Astrocyte (in vitro differentiated cells and primary cell): ENCODE measurements at places on chromosomes 7 and 10.

DNA sequence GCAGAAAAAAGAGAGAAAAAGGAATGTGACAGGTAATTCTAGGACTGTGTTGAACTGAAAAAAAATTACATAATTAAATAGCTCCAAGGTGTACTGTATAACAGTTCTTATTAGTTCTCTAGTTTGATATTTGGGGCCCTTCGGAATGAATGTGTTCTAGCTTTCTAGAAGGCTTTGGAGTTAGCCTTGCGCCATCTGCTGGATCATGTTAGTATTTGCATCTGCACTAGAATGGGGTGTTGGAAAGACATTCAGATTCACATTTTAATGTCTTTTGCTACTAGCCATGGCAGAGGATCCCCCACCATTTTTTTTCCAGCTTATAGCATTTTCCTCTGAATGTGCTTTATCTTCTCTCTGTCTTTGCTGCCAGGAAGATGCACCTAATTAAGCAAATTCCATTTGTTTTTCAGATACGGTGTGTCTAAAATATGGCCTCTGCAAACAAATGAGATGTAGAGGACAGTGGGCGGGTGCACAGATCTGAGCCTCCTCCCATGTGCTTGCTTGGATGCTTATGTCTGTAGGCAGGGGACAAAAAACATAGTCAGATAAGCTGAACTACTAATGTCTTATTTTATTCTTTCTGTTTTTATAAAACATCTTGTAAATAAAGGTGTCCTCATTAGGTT is 238.5 kb downstream of the PHF14 start:
- DNase-seq: peak; percentile 34

- DNase-seq: no peak
Measured at GRCh38 chr7:44173911-44174693, 15.1 kb downstream of the GCK start.

DNA sequence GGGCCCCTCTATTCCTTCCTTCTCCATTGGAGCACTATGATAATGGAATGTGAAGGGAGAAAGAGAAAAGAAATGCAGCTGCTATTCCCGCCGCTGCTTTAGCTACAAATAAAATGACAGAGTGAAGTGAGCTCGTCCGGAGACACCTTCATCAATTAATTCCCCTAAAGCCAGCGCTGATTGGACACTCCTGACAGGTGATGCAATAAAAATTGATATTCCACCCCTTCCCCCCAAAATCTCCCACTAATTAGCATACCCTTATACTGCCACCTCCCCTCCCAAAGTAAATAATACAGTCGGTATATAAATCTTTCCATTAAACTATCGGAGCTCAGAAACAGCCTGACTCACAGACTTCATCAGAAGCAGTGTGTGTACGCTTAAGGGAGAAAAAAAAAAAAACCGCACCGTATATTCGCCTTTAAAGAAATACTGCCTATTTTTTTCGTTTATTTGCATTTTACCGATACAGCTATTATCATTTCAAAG is 7.3 kb downstream of the SKIDA1 start:
- peak; percentile 73 for DNase-seq

- DNase-seq: no peak
Measured at GRCh38 chr7:70763961-70764691, 367.8 kb upstream of the GALNT17 start.

GRCh38 chr7:69434398-69434815 is 163.9 kb upstream of the AUTS2 start:
- peak; percentile 97 for DNase-seq

- DNase-seq: no peak
Measured at GRCh38 chr7:77549106-77549870, 12.2 kb downstream of the PTPN12 start.

DNA sequence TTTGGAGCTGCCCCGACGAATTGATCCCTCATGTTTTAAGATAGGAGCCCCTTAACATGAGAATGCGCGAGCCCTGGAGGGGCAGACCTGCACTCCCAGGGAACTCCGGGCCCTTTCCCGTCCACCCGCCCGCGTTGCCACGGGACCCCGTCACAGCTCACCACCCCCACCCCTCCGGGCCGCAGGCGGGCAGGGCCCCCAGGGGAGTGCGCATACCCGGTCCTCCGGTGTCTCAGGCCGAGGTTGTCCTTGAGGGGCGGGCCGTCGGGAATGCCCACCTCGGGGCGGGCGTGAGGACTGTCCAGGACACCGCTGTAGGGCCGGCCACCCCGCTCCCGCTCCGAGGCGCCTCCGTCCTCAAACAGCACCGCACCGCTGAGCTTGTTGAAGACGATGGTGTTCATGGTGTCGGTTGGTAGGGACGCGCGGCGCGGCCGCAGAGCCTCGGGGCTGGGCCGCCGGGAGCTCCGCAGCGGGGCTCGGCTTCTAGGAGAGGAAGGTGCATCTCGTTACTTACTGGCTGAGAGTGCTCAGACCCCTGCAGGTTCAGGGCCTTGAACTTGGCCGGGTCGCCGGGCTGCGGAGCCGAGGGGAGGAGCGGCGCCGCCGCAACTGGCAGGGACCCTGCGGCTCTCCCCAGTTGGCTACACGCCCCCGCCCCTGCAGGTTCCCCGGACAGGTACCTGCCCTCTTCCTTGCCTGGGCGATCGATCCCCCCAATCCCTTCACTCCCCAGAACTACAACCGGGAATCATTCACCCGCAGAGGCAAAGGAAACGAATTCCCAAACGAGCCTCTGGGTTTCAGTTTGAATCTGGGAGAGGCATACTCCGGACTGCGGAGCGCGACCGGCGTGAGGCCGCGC is 2.4 kb downstream of the MKX start:
- no peak for DNase-seq

DNA sequence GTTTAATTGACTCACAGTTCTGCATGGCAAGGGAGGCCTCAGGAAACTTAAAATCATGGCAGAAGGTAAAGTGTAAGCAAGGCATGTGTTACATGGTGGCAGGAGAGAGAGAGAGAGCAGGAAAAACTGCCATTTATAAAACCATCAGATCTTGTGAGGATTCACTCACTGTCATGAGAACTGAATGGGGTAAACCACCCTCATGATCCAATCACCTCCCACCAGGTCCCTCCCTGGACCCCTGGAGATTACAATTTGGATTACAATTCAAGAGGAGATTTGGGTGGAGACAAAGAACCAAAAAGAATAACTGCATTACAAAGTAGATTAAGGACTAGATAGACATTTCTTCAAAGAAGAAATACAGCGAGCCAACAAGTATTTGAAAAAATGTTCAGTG is 324.1 kb downstream of the THSD7A start:
- DNase-seq: no peak

- DNase-seq: no peak
Measured at GRCh38 chr10:123573236-123574108, 92.7 kb upstream of the GPR26 start.

DNA sequence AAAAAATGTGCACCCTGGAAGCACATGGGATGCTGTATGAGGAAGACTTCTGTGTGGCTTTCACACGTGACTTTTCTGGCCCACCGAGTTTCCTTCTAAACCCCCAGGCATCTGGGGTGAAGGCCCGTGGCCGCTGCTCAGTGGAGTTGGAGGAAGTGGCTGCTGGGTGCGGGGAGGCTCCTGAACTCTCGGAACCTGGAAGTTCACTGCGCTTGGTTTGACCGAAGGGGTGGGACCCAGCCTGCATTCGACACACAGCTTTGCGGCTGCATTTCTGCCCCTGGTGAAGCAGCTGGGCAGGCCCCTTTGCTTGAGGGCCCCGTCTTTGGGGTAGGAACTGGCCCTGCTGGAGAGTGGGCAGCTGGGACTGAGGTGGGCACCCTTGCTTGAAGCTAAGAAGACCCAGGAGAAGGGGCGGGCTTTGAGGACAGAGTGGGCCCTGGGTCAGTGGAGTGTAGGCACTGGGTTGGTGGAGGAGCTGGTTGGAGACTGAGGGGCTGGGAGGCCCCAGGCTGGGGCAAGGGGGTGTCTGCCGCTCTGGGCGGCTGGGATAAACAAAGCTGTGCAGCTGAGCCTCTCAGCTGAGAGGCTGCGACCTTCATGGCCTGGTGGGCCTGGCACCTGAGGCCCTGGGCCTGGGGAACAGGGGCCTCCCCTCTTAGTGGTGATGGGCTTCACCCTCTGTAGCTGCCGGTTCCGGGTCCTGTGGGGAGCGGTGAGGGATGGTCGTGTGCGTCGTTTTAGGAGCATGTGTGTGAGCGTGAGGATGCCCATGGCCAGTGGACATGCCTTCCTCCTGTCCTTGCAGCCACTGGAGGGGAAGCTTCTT is 78.0 kb downstream of the INPP5A start:
- no peak for DNase-seq

DNA sequence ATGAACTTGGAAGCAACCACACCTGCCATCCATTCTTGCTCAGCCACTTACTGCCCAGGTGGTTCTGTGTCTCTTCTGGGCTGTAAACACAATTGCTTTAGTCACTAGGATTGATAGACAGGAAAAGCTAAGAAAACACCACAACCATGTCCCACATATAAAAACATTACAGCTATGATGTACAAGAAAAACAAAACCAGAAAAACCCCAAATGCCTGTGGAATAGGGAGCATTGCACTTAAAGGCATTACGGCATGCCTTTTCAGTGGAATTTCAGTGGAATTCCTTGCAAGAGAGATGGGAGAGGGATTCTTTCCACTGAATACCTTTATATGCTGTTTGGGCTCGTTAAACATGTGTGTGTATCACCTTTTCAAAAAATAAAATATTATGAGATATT is 44.2 kb upstream of the GPR26 start:
- DNase-seq: no peak

GRCh38 chr7:113120647-113121046 is 2.3 kb upstream of the SMIM30 start:
- no peak for DNase-seq

DNA sequence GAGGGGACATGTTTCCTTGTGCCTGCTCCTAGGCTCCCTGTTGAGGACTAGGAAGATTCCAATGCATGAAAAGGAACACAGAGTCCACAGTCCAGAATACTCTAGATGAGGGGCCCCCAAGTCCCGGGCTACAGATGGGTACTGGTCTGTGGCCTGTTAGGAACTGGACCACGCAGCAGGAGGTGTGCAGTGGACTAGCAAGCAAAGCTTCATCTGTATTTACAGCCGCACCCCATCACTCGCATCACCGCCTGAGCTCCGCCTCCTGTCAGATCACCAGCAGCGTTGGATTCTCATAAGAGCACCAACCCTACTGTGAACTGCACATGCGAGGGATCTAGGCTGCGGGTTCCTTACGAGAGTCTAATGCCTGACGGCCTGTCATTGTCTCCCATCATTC is 233.0 kb upstream of the MKLN1 start:
- no peak for DNase-seq

DNA sequence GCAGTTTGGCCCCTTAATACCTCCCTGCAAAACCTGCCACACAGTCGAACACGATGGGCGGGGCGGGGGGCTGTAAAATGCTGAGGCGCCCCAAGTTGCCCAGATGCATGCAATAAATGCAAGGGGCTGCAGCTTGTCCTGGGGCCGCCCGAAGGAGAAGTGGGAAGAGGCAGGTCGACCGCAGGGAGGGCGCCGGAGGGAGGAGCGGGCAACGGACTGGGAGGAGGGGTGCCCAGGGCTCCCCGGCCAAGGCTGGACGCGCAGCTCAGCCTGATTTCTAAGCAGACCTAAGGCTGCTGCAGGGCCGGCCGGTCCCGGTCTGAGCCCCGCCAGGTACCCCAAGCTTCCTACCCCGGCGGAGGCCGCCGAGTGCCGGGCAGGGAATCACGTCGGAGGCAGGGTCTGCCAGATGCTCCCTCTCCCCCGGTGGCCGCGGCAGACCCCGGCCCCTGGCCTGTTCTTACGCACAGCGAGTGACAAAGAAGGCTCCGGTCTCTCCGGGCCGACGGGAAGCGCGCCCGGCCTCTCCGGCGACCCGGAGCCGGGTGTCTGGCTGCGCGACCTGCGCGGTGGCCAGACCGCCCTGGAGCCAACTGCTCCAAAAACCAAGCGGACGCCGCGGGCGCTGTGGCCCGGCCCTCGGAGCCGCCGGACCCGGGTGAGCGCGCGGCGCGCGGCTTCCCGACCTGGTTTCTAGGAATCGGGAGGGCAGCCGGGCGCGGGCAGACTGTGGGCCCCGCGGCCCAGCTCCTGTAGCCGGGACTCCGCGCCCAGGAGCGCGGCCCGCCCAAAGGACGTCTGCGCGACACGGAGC is 744 bp upstream of the EBF3 start:
- no peak for DNase-seq

DNA sequence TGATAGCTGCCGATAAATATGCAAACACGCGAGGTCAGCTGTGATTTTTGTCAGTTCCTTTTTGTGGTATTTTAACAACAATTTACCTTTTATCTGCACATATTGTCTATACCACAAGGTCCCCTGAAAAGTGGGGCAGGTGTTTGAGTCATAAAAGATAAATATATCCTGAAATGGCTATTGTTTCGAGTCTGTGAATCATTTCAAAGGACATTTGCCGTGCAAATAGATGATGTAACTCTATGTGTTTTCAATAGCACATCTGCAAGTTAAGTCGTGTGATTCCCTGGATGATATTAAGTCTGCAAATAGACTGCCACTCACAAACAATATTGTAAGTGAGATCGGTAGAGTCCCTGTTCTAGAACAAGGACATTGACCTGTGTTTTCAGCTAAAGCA is 193.0 kb upstream of the PITRM1 start:
- no peak for DNase-seq

DNA sequence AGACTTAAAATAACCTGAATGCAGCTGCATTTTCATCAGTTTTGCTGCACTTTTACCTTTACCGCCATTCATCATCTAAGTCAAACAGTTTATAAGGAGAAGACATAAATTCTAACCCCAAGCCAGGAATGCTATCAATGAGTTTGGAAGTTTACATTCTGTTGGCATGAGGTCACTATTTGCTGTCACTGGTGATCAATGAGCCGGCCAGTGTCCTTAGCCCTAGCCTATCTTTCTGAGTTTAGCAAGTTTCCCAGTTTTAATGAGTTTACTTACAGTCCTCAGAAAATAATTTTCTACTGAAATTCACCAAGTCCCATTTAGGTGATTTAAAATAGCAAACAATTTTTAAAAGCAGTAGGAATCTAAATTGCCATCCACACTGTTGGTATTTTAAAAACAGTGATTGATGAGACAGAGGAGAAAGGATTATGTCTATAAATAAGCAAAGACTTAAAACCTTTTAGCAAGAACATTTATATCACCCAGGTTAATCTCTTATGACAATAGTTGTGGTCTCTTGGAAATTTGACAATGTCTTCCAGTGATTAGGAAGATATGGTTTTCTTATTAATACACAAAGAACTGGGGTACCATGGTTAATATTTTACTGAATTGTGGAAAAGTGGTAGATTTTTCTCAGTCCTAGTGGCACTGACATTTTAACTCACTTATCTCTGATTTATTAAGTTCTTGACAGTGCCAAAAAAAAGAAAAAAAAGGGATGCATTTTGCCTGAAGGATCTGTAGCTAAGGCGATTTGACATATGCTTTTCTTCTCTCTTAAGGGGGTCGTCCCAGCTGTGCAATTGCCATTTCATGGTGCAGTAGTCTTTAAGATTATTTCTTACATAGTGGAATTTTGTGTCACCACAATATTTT is 443.4 kb upstream of the ANKRD30A start:
- DNase-seq: peak; percentile 63
